Brain (organoid and tissue), 16 donors: ENCODE measurements at places on chromosomes 16 and 17.

DNA sequence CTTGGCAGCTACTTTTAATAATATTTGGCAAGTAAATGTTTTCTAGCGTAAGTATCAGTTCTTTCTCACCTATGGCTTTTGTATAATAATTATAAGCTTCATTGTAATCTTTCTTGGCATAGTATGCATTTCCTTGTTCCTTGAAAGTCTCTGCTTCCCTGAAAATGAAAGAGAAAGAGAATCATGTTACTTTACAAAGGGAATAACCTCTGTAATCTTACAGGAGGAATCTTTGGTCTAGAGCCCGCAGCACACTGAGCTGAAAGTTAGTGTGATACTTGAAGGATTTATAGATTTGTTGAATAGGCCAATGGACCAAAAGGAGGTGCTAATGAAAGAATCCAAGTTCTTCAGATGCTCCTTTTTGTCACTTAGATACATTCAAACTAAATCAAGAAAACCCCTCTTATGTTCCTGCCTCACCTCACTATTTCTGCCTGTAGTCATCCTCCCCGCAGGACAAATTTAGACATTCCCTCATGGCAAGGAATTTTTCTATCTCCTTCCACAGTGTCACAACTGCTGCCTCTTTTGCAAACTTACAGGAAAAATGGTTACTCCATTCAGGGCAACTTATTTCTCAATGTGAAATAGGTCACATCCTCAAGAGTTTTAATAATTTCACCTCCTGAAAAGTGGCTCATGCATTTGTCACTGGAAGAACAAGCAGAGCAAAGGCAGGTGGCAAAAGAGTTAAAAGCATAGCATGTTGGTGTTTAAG is 16.7 kb downstream of the DNAJC7 start:
- DNase-seq = no peak

- DNase-seq = no peak
Observed at GRCh38 chr17:68498479-68499326, 13.5 kb upstream of the PRKAR1A start.

- DNase-seq = no peak
Observed at GRCh38 chr17:48593126-48593829, at the start of gene HOXB5. Gene HOXB5 (minus strand): TSS chr17:48593779. CDS start chr17:48593682, 97 bp downstream.

GRCh38 chr17:17722081-17722905 is 41.0 kb downstream of the RAI1 start:
- peak; percentile 94 for DNase-seq

- DNase-seq = peak; percentile 34
Observed at GRCh38 chr17:59914274-59914854, 21.4 kb downstream of the RPS6KB1 start.
